ENCODE measurements at places on chromosomes 4 and X.
A peak's percentile ranks its signal among the peaks of the same experiment; 100 is the strongest.

- DNase-seq, result no peak
Observed at GRCh38 chr4:165079476-165079875, 25.8 kb downstream of the TRIM75 start.

- no peak for DNase-seq
Observed at GRCh38 chrX:119359618-119360382, 39.3 kb upstream of the SLC25A43 start.

GRCh38 chr4:119041951-119042560, 93.6 kb upstream of the MYOZ2 start:
- peak; percentile 20 for DNase-seq

- no peak for DNase-seq
Observed at GRCh38 chrX:44775726-44776125, 68.1 kb upstream of the DUSP21 start.

DNA sequence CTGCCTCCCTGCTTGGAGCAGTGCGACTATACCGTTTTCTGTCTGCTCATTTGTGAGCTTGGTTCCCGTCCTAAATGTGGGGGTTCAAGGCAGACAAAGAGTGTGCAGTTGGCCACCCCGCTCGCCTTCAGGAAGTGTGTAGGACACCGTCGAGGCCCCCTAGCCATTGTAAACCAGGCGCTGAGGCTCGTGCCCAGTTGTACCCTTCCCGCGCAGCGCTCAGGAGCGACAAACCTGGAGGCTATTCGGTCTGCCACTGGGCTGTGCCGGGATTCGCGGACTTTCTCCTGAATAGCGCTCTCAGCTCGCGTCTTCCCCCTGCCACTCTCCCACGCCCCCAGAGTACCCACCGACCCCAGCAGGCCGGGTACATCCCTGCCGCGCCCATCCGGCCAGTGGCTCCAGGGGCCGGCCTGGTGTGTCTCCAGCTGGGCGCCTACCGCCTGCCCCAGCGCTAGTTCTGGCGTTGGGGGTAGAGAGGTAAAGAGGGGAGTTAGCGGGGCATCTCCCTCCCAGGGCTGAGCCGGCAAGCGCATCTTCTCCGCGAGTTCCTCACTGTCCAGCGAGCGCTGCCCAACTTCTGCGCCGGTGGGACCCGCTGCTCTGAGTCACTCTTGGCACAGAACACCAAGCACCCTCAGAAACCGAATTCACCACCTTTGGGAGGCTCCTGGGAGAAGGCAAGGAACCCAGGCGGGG, 880 bp upstream of the LONRF3 start:
- DNase-seq, result no peak

Data from stimulated activated CD4-positive, alpha-beta T cell treated with anti-CD3 and anti-CD28 coated beads, Interleukin-1b, Interleukin-23, amount 100 ng/mL, for 1 hour (primary cell).